ENCODE measurements at places on chromosomes 6 and 20.

- DNase-seq = no peak
Observed at GRCh38 chr20:6282642-6283041, 159.8 kb upstream of the FERMT1 start.

GRCh38 chr6:97925504-97925903, 642.5 kb upstream of the MMS22L start:
- peak; percentile 11 for DNase-seq

- peak; percentile 8 for DNase-seq
Observed at GRCh38 chr20:31260326-31260932, 3.0 kb downstream of the DEFB115 start.

- no peak for DNase-seq
Observed at GRCh38 chr20:14611479-14611878, 274.1 kb upstream of the FLRT3 start.

- DNase-seq = no peak
Observed at GRCh38 chr6:153172815-153173214, 41.7 kb upstream of the RGS17 start.

GRCh38 chr6:31090275-31090972, 22.0 kb downstream of the C6orf15 start:
- DNase-seq = no peak

GRCh38 chr6:164273491-164273890, 859.0 kb downstream of the QKI start:
- DNase-seq = no peak

GRCh38 chr6:149079456-149079855, 238.1 kb upstream of the TAB2 start:
- no peak for DNase-seq

GRCh38 chr6:43426928-43427405, 374 bp upstream of the ABCC10 start:
- DNase-seq = no peak

DNA sequence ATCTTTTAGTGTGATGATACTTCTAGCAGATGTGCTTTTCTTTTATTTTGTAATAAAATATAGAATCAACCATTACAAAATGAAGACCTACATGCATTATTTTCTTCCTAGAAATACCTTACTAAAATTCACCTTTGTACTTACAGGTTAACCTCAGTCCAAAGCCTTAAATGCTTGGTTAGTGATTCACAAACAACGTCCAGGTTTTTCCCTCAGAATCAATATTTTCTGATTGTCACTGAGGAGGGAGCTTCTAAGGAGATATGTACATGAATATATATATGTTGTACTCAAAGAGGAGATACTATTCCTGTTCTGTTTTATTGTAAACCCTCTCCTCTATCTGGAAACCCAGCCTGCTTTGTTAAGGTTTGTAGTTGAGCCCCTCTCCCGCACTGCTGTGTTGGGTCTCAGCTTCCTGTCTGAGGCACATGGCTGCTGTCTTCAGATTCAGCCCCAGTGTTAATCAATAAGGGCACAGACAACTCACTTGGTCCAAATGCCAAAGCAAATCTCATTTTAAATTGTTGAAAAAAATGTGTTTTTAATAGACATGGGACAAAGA, 33.9 kb upstream of the HS3ST5 start:
- DNase-seq = no peak

DNA sequence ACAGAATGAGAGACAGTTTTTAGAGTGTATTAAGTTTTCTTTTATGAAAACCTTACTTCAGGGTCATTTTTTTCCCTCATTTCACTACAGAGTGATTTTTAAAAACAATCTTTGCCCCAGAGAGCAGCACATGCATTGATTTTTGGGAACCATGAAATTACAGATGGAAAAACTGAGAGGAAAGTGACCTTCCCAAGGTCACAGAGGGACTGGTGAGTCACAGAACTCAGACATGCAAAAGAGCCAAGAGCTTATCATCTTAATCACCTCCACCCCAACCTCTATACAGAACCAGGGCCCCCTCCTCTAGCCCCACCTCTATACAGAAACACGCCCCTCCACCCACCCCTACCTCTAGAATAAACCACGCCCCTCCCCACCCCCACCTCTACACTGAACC, 10.7 kb downstream of the PXMP4 start:
- no peak for DNase-seq

- DNase-seq = no peak
Observed at GRCh38 chr20:3749087-3749688, 16.7 kb downstream of the HSPA12B start.

DNA sequence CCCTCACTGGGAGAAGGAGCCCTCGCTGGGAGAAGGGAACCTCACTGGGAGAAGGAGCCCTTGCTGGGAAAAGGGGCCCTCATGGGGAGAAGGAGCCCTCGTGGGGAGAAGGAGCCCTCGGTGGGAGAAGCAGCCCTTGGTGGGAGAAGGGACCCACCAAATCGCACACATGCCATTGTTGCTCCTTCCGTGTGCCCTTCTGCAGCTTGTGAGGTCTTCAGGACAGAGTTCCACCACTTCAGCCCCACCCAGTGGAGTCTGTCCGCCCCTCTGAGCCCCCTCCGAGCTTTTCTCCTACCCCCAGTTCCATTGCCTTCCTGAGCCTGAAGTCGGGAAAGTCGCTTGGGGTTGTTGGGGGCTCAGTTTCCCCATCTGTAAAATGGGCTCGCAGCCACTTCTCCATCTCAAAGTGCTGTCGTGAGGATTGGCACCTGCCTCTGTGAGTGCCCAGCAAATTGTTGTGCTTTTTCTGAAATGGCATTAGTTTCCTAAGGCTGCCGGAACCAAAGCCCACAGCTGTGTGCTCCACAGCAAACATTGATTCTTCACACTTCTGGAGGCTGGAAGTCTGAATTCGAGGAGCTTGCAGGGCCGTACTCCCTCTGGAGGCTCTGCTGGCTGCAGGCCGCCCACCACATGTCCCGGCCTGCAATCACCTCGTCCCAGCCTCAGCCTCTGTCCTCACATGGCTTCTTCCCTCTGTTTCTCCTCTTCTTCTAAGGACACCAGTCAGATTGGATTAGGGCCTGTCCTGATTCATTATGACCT, 124.7 kb upstream of the PMEPA1 start:
- DNase-seq = no peak

DNA sequence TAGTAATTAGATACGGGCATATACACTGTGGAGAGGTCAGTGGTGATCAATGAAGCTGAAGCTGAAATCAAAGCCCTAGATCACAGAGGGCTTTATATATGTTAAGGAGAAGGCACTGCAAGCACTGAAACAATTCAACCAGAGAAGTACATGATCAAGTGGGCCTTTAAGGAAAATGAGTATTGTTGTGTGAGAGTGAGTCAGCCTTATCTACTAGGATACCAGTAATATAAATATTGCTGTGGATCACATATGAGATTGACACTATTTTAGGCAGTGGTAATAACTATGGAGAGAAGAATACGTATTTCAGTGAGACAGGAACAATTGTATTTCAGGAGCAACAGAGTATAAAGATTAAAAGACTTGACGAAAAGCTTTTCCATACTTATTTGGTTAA, 1172.2 kb upstream of the GJE1 start:
- DNase-seq = no peak

DNA sequence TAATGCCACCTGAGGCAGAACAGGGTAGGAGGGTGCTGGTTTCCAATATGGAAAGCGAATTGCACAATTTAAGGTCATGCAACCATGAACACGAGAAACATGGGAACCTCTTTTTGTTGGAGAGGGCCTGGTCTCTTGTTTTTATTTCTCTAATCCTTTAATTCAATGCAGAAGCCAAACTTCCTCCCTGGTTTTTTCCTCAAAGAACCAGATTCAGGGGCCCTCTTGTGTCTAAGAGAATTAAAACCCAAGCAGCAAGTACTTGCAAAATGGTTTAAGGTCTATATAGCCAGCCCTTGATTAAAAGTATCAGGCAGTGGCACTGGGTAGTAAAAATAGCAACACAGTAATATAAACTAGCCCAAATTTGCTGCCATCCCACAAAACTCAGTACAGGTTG, 19.5 kb downstream of the GSTA4 start:
- DNase-seq = no peak

DNA sequence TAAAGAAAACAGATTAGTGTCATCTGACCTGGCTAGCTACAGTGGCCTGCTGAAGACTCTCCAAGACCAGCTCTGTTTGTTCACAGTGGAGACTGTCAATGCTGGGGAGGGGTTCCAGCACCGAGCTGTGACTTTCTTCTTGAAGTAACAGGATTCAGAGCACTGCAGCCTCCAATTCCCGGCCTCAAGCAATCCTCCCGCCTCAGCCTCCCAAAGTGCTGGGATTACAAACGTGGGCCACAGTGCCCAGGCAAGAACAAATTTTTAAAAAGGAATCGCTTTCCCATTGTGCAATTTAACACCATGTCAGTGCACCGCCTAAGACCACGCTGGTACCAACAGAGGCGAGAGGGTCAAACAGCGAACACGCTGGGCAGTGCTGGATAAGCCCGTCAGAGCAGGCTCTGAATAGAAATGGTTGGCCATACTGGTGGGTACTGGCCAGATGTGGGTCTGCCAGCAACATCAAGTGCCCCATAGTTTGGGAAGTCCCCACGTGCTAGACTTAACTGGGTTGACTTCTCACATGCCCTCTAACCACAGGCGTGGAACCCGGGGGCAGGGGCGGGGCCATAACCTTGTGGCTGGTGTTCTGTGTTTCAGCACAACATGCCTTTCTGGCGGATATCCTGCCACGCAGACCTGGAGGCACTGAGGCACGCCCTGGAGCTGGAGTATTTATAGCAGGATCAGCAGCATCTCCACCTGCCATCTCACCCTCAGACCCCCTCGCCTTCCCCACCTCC, 168.9 kb downstream of the ZMYND8 start:
- DNase-seq = no peak

- no peak for DNase-seq
Observed at GRCh38 chr20:1569415-1569881, 11.9 kb upstream of the SIRPD start.

DNA sequence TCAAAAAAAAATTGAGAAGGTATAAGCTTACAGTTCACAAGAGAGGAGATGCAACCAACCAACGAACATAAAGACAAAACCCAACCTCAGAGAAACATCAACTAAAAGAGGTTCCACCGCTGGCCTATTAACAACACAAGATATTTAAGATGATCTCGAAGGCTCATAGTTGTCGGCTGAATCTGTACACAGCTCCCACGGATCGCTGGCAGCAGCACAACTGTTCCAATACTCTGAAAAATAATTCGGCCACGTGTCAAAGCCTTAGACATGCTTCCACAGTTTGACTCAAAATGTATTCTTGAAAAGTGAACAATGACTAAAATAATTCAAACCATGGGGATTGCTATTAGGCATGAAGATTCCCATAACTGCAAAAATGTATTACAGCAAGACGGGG, 13.7 kb downstream of the EXOC2 start:
- no peak for DNase-seq

- peak; percentile 57 for DNase-seq
Observed at GRCh38 chr20:47501116-47501481, 588 bp upstream of the NCOA3 start.

GRCh38 chr6:135088818-135089809, 34.5 kb upstream of the HBS1L start:
- peak; percentile 8 for DNase-seq

- peak; percentile 58 for DNase-seq
Observed at GRCh38 chr6:24991810-24992467, 56.2 kb upstream of the RIPOR2 start.

DNA sequence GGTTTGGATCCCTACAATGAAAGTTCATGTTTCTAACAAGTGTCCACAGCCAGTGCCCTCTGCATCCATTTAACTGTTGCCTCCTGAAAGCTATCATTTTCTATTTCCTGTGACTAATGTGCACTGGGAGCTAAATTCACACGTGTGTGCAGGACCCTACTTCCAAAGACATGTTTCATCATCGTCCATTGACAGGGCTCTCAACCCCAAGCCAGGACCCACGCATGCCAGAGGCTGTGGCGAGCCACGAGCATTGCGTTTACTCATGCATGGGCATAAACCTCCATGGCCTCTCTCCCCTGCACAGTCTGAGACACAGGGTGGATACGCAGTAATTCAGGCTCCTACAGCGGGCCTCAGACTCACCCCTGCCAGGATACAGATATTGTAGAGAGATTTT, 153.2 kb downstream of the MAFB start:
- no peak for DNase-seq

DNA sequence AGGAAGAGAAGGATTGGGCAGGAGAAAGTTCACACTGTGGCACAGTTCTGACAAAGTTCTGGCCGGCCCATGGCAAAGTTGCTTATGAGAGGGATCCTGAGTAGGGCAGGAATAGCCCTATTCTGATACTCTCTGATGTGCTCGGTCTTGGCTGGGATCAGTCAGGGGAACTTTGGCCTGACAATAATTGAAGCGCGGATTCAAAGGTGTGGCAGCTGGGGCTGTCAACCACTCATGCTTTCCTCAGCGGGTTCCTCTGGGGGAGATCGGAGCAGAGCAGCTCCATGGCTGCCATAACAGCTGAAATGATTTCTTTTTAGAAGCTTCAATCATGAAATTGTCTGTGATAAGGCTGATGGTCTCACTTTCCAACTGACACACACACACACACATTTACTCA, 714.1 kb downstream of the DHX35 start:
- DNase-seq = no peak
